Stimulated activated naive CD4-positive, alpha-beta T cell (primary cell): ENCODE measurements at places on chromosomes 3 and 15.

DNA sequence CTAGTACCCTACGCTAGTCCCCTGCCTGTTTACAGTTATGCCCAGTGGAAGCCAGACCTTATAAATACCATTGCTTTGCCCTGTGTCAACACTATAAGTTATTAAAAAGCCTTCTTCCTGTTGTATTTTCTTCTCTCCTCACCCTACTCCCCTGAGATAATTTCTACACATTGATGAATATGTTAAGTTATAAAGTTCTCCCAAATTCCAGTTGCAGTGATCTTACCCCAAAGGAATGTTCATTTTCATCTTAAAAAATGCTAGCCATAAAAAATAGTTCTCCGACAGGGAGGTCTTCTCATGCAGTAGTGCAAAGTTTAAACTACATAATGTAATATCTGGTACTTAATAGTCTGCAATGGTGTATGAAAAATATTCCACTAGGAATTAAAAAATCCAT lies 58.6 kb downstream of the MAP2K5 start:
- DNase-seq: no peak

- DNase-seq: no peak
Measured at GRCh38 chr3:157103860-157104259, 56.1 kb downstream of the CCNL1 start.

DNA sequence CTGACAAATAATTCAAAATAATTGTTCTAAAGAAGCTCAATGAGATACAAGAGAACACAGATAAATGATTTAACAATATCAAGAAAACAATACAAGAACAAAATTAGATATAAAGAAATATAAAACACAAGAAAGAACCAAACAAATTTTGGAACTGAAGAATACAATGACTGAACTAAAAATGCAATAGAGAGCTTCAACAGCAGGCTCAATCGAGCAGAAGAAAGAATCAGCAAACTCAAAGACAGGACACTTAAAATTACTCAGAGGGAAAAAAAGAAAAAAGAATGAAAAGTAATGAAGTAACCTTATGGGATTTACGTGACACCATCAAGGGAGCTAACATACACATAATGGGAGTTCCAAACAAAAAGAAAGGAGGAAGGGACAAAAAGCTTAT lies 32.1 kb downstream of the CCDC54 start:
- DNase-seq: no peak

- no peak for DNase-seq
Measured at GRCh38 chr15:70198441-70199123, 100.9 kb upstream of the TLE3 start.
